ENCODE measurements at places on chromosomes 7 and 10. TPM values are rescaled to one million over a fixed set of nuclear protein-coding genes. Genes with fewer than 3 reads are reported as not detected.

- DNase-seq = no peak
- no peak overlapping the region for H3K27ac ChIP-seq
- H3K36me3 ChIP-seq = no peaks in the 10 kb centered on the region
- no peak overlapping the region for H3K4me3 ChIP-seq
- peaks cover 3% of the 10 kb centered on the region for H3K4me1 ChIP-seq
These were observed 83.2 kb upstream of the COL1A2 start for GRCh38 chr7:94311515-94311914.

- no peak within 1 kb of the TSS for H3K27ac ChIP-seq
- DNase-seq = peak; percentile 43
- no peaks in the 10 kb centered on the region for H3K27me3 ChIP-seq
These were observed at the start of gene VWDE for GRCh38 chr7:12403287-12404181. TSS of gene VWDE (minus strand) at chr7:12403865. CDS start at chr7:12403716, 149 bp downstream.

DNA sequence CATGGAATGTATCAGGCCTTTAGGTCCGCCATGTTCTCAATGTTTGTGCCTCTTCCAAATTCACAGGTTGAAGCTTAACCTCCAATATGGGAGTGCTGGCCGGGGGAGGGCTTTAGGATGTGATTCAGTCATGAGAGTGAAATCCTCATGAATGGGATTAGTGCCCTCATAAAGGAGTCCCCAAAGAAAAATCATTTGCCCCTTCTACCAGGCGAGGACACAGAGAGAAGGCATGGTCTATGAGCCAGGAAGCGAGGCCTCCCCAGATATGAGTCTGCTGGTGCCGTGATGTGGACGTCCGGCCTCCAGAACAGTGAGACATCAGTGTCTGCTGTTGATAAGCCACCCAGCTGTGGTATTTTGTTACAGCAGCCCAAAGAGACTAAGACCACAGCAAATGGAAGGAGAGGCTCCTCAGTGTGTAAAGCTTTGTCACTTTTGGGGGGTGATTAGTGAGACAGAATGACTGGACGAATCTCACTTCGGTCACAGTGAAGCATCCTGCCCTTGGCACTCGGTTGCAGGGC lies 231.3 kb upstream of the KLF6 start:
- no peak overlapping the region for H3K4me3 ChIP-seq
- no peak overlapping the region for H3K27ac ChIP-seq
- H3K27me3 ChIP-seq = no peaks in the 10 kb centered on the region
- no peaks in the 10 kb centered on the region for H3K36me3 ChIP-seq
- DNase-seq = no peak

DNA sequence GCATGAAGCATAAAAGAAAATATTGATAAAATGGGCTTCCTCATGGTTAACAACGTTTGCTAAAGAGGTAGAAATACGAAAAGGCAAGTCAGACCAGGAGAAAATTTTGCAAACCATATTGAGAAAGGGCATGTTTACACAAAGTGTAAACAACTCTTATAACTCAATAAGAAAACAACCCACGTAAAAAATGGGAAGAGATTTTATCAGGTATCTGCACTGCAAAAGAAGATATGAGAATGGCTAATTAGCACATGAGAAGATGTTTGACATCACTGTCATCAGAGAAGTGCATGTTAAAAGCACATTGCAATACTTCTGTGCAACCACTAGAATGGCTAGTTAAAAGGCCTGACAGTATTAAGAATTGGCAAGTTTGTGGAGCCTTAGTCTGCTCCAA lies 99.5 kb downstream of the VPS50 start:
- no peak for DNase-seq
- H3K4me3 ChIP-seq = no peak overlapping the region
- no peaks in the 10 kb centered on the region for H3K27me3 ChIP-seq
- H3K4me1 ChIP-seq = no peaks in the 10 kb centered on the region
- H3K36me3 ChIP-seq = no peaks in the 10 kb centered on the region

GRCh38 chr10:22505911-22506685 lies 160.8 kb downstream of the SPAG6 start:
- no peaks in the 10 kb centered on the region for H3K27me3 ChIP-seq
- H3K36me3 ChIP-seq = no peaks in the 10 kb centered on the region
- no peaks in the 10 kb centered on the region for H3K4me1 ChIP-seq
- no peak for DNase-seq
- no peak overlapping the region for H3K27ac ChIP-seq

DNA sequence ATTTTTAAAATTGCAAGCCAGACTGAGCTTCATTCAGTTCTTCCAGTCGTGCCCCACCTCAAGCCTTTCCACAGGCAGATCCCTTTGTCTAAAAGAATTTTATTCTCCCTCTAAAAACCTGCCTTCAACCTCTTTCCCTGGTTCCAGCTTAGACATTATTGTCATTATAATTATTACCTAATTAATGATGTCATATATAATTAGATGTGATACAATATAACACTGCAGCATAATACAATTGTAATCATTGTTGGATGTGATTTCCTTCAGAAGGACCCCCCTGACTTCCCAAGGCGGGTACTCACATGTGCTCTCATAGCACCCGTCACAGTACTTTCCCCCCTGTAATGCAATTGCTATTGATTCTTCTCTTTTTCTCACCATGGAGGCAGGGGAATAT lies 88.6 kb downstream of the GPAM start:
- no peaks in the 10 kb centered on the region for H3K36me3 ChIP-seq
- H3K4me3 ChIP-seq = no peak overlapping the region
- H3K27ac ChIP-seq = no peak overlapping the region
- DNase-seq = no peak
- H3K27me3 ChIP-seq = no peaks in the 10 kb centered on the region

DNA sequence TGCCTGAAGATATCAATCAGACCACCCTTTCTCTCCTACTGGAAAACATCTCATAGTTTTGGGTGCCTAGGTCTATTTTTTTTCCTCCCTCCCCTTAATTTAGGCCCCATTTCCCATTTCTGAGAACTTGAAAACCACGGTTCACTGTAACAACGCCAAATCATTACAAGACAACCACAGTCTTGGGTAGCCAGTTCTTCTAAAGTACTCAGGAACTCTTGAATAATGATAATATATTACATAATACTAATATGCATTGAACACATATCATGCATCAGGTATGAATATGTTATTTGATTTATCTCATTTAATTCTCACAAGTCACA lies 185.1 kb upstream of the ADO start:
- H3K27me3 ChIP-seq = no peaks in the 10 kb centered on the region
- DNase-seq = no peak
- no peaks in the 10 kb centered on the region for H3K36me3 ChIP-seq

The TMEM178B gene
- 0.13 TPM for polyA plus RNA-seq

The MEOX2 gene
- 5.4 TPM for polyA plus RNA-seq

The DENND10 gene
- polyA plus RNA-seq = 15.2 TPM

The CH25H gene
- 1.0 TPM for polyA plus RNA-seq

Measured in aorta (tissue), 5 donors.